AG09309 (cell line): ENCODE measurements at places on chromosomes 4 and X.

- DNase-seq: no peak
Observed at GRCh38 chr4:142465526-142465925, 380.6 kb downstream of the INPP4B start.

- DNase-seq: peak; percentile 0
Observed at GRCh38 chr4:8911316-8912088, 39.9 kb upstream of the HMX1 start.

DNA sequence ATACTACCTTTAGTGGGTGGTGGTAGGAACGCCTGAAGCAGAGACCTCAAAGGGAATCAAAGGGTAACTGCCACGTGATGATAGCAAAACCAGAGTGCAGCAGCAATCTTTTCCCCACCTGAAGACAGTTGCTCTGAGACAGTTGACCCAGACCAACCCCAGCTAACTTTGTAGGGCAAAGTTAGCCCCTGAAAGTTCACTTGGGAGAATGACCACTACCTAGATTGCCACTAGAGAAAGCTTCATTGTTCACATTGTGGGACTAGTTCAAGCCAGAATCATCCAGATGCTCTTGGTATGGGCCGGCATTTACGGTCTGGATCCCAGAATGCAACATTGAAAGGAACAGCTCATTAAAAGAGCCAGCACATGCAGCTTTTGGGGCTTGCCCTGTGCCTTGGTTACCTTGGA lies 4.1 kb downstream of the SEPTIN6 start:
- no peak for DNase-seq

DNA sequence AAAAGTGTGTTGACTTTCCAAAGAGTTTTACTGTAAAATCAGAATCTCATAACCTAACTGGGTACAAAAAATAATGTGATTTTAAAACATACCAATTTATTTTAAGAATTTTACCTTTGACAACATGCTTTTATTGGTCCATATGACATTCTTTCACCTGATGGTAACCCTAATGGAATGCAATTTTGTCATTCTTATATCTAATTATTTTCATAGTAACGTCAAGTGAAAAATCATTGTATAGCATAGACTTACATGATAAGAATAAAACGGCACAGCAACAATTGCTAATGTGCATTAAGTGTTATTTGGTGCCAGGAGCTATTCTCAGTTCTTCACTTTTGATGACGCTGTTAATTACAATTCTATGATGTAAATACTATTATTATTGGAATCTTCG lies 13.6 kb downstream of the UNC5C start:
- no peak for DNase-seq

GRCh38 chr4:1192091-1192492 lies 19.7 kb upstream of the SPON2 start:
- DNase-seq: peak; percentile 82

DNA sequence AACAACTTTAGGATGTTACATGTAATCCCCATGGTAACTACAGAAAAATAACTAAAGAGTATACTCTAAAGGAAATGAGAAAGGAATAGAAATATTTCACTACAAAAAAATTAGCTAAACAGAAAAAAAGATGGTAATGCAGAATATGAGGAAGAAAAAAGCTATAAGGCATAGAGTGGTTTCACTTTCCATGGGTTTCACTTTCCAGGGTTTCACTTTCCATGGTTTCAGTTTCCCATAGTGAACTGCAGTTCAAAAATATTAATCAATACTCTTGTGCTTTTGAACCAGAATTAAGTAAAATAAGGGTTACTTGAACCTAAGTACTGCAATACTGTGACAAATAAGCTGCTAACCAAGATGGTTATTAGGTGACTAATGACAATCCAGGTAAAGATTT lies 42.0 kb downstream of the NPFFR2 start:
- no peak for DNase-seq
